ENCODE measurements at places on chromosomes 5 and 9.

DNA sequence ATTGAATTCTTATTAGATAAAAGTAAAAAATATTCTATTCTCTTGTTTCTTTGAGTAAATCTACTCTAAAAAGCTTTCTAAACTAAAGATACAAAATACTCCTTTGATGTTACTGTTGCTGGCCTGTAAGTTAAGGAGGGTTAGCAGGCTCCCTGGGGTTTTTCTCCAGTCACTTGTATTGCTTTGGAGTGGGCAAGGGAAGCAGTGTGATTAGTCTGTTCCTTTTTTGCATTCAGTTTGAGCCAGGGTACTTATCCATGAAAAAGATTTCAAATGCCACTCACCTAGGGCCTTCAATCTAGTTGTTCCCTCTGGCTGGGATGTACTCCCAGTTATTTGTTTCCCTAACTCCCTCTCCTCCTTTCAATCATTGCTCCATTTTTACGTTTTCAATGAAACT, 256.2 kb upstream of the SMC2 start:
- DNase-seq = no peak

DNA sequence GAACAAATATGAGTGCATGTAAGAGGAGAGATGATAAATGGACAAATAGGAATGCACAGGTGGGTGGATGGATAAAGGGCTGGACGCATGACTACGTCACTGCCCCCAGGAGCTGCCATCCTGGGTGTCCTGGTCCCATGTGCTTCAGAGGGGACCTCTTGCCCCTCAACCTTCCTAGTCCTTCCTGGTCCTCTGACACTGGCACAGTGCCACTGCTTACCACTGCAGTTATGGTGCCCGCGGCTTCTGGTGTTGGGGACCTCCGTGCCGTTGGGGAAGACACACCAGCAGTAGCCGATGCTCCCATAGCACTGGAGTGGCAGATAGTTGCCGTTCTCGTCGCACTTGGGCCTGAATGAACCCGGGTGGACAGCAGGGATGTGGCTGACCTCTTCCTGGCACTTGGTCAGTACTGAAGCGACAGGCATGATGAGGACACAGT, 9.8 kb downstream of the CD74 start:
- DNase-seq = no peak

DNA sequence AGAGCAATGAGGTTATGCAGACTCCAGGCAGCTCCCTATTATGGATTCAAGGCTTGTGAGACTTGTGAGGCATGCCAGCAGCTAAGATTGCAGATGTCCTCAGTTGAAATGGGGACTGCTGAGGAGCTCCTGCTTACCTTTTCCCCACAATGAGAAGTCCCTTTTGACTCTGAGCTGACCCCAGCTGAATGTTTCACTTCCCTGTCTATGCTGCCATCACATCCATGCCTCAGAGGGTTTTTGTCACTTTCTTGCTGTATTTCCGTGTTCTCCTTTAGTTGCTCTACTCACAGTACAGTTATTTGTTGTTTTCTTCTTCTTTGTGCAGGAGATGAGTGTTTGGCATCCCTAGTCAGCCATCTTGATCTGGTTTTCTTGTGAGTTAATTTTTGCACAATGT, 18.8 kb upstream of the OR2S2 start:
- DNase-seq = no peak

GRCh38 chr5:72586788-72587530, 79.7 kb upstream of the ZNF366 start:
- no peak for DNase-seq

DNA sequence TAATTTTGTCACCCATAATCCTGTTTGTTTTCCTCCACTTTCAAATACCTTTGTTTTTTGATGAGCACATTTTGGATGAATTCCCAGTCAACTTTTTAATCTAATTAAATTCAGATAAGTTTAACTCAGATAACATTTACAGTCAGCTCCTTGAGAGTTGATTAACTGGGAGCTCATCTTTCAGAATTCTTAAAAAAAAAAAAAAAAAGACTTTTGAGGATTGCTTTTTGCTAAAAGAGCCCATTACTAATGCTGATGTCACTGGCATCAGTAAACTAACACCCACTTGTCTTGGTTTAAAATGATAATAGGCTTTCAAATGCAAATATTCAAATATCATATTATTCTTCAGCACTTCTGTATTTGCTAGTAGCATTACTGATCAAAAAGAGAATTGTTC, 47.1 kb upstream of the NFIB start:
- no peak for DNase-seq

- DNase-seq = no peak
Measured at GRCh38 chr5:173245319-173246134, 10.5 kb upstream of the NKX2-5 start.

DNA sequence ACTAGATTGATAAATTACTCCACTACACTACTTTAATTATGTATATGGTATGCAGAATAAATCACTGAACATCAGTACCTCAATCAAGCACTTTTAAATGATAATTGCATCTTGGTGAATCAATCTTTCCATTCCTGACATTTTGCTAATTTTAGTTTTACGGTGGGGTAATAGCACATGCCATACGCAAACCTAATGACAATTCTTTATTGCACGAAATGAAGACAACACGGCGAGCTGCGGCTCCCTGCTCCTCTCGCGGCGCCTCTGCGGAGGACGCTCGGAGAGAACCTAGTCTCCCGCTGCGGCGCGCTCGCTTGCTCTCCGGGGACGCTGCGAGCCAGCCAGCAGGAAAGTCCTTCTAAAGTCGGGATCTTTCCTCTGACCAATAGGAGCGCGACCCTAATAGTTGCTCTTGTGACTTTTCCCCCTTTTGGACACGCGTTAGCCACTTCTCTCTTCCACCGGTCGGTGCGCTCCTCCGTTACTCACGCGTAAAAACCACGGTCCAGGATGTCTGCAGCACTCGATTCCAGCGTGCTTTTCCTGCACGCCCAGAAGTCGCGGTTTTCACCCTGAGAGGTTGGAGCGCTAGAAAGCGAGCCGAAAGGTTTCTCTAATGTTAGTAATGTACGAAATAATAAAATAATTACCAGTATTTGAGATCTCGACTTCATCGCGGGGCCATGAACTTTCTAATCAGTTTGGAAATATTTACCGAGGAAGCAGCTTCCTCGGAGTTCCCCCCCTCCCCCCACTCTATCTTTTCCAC, 1.0 kb upstream of the MEF2C start:
- DNase-seq = peak; percentile 43

DNA sequence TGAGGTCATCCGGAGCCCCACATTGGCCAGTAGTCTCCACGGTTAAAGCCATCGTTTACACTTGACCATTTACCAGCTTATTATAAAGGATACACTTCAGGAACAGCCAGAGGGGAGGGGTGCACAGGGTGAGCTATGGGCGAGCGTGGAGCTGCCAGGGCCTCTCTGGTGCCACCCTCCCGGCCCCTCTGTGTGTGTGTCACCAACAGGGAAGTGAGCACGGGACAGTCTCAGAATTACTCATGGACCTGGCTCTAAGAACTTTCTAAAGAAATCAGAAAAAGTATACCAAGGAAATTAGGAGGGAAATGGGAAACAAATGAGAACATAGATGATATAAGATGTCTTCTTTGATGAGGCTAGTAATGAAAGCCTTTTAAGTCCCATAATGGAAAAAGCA, 13.5 kb downstream of the WDR5 start:
- DNase-seq = no peak

DNA sequence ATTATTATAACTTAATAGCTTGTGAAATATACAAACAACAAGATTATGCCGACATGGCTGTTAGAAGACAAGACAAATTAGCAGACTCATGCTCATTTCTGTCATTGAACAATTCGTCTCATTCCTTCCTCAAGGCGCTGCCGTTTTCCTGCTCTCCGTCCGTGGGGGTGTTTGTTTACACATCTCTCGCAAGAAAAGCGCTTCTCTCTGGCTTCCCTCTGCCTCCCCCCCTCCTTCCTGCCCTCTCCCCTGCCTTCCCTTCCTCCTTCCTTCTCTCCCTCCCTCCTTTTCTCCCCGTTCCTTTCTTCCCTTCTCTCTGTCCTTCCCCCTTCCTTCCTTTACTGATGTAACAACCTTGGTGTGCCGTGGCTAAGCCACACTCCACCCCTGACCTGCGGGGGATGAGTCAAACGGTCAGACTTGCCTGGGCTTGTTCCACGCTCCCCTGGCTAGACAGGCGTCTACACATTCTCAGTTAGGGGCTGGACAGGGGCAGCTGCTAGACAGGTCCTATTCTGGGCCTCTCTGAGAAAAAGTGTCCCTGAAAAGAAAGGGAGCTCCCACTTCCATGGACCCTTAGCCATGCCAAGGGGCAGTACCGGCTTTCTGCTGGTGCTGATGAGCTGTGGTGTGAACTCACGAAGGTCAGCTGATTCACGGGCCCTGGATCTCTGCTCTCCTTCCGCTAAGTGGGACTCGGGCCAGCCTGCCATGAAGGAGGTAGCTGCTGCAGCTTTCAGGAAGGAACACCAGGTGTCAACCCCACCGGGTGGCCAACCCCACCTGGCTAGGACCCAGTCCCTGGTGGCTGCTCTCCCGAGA, 32.0 kb upstream of the SPTLC1 start:
- DNase-seq = no peak

DNA sequence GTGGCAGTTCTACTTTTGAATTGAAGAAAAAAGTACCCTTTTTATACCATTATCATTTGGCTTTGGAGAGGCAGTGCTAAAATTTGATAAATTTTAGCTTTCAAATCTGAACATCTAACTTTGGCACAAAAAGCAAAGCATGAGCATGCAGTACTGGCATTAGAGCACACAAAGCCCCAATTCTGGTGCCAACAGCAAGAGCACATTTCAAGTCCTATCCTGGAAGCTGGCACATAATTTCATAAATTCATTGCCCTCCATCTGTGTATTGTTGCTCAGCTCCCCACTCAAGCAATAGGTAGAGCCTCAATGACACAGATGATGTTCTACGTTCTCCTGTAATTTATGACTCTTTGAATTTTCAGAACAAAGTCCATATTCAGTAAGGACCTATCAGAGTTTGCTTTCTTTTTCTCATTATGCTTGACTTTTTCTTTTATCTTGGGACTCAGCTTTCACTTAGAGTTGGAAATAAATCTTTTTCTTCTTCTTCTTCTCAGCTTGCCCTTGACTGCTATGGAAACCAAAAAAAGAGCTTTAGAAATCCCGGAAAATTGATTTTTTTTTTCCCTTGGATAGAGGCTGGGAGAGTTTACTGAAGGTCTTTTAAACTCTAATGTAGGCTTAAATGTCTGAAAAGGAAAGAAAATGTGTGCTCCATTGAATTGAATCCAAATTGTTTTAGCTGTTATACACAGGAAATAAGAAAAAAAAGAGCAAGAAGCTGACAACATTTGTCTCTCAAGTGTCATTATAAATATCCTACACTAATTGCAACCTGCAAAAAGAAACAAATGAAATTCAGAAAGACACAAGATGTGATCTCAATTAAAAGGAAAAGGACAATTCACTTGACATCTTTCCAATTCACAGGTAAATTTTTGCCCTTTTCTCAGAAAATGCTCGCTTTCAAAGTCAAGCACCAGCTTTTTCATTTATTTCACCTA, 380.8 kb upstream of the CDH18 start:
- DNase-seq = no peak

- no peak for DNase-seq
Measured at GRCh38 chr9:126743041-126743440, 61.8 kb upstream of the ZBTB43 start.

DNA sequence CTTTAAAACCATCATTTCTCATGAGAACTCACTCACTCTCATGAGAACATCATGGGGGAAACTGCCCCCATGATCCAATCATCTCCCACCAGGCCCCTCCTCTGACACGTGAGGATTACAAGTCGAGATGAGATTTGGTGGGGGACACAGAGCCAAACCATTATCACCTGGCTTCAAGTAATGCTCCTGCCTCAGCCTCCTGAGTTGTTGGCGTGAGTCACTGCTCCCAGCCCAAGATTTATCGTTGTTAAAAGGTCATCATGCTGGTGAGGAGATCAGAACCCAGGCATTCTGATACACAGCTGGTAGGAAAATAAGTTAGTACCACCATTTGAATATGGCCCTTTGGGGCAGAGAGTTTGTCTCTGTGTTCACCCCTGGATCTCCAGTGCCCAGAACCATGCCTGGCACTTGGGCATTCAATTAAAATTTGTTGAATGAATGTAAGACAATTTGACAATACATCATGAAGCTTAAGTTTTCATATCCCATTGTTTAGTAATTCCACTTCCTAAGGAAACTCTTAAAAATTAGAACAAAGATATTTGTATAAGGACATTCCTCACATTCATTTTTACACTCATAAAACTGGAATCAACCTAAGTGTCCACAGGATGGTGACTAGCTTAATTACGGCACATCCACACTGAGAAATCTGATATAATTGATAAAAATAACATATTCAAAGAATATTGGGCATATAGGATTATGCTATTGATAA, 58.0 kb upstream of the COL15A1 start:
- DNase-seq = no peak

GRCh38 chr5:177599731-177600507, at the start of gene B4GALT7:
Gene B4GALT7 (plus strand): TSS chr5:177600132. CDS start chr5:177600211, 79 bp downstream.
- DNase-seq = peak; percentile 79
